ENCODE measurements at places on chromosomes 7 and 10. TPM values are rescaled to one million over a fixed set of nuclear protein-coding genes. Genes with fewer than 3 reads are reported as not detected.

LIMK1 gene
- polyA plus RNA-seq, result 5.9 TPM

PHKG1 gene
- 1.1 TPM for polyA plus RNA-seq

ITGA8 gene
- 2.5 TPM for polyA plus RNA-seq

GIMAP4 gene
- 5.3 TPM for polyA plus RNA-seq

AFAP1L2 gene
- polyA plus RNA-seq, result 8.2 TPM

NPTX2 gene
- polyA plus RNA-seq, result 1.6 TPM

AGR3 gene
- polyA plus RNA-seq, result not detected

PRRT4 gene
- 0.45 TPM for polyA plus RNA-seq

SDK1 gene
- 0.33 TPM for polyA plus RNA-seq

COBL gene
- polyA plus RNA-seq, result 6.1 TPM

CALCR gene
- not detected for polyA plus RNA-seq

NEUROD6 gene
- polyA plus RNA-seq, result 0.01 TPM

DMBT1 gene
- polyA plus RNA-seq, result 0.35 TPM

BAZ1B gene
- polyA plus RNA-seq, result 10.9 TPM

NPC1L1 gene
- 0.07 TPM for polyA plus RNA-seq

HHEX gene
- polyA plus RNA-seq, result 2.1 TPM

ARMC3 gene
- 0.04 TPM for polyA plus RNA-seq

FOXI2 gene
- 0.45 TPM for polyA plus RNA-seq

KEL gene
- 1.7 TPM for polyA plus RNA-seq

MRPL43 gene
- 89.1 TPM for polyA plus RNA-seq

MCM10 gene
- polyA plus RNA-seq, result 2.6 TPM

HOXA11 gene
- not detected for polyA plus RNA-seq

PNLIPRP3 gene
- 2.6 TPM for polyA plus RNA-seq

ENTPD1 gene
- 3.7 TPM for polyA plus RNA-seq

MUC12 gene
- polyA plus RNA-seq, result 0.28 TPM

SORCS1 gene
- polyA plus RNA-seq, result 0.10 TPM

MLXIPL gene
- polyA plus RNA-seq, result 4.5 TPM

SEMA3C gene
- 1.8 TPM for polyA plus RNA-seq

CDH23 gene
- polyA plus RNA-seq, result 1.6 TPM

SRRM3 gene
- polyA plus RNA-seq, result 23.6 TPM

GPR22 gene
- polyA plus RNA-seq, result not detected

PAPOLB gene
- not detected for polyA plus RNA-seq

BEND7 gene
- 1.9 TPM for polyA plus RNA-seq

PIK3AP1 gene
- polyA plus RNA-seq, result 0.31 TPM

OR2A12 gene
- not detected for polyA plus RNA-seq

FAM25A gene
- polyA plus RNA-seq, result 503 TPM

FAM24B gene
- polyA plus RNA-seq, result 2.6 TPM

HACD1 gene
- polyA plus RNA-seq, result 9.3 TPM

UROS gene
- 23.6 TPM for polyA plus RNA-seq

KRIT1 gene
- polyA plus RNA-seq, result 13.7 TPM

TFR2 gene
- polyA plus RNA-seq, result 0.53 TPM

CLEC2L gene
- 0.04 TPM for polyA plus RNA-seq

STEAP1B gene
- polyA plus RNA-seq, result 0.18 TPM

NKX2-3 gene
- polyA plus RNA-seq, result 1.1 TPM

RBP3 gene
- not detected for polyA plus RNA-seq

FLNC gene
- 3.1 TPM for polyA plus RNA-seq

ZNF783 gene
- 4.2 TPM for polyA plus RNA-seq

LIPJ gene
- polyA plus RNA-seq, result not detected

CFAP46 gene
- 0.73 TPM for polyA plus RNA-seq
